ENCODE measurements at places on chromosomes 5 and 9.

DNA sequence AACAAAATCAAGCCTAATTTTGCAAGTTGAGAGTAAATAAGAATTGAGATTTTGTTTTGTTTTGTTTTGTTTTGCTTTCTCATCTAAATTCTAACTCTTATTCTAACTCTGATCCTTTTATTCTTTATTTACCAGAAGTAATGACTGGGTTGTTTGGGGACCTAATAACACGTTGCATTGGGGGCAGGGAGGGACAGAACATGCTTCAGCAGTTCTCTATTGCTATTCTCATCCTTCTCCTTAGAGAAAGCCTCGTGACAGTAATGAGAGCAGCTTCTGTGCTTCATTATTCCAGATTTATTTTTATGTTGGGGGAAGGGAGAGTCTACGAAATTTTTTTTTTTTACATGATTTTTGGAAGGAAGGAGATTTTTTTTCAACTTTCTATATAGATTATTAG lies 21.1 kb downstream of the CPEB4 start:
- H3K27me3 ChIP-seq: no peaks in the 10 kb centered on the region
- H3K4me3 ChIP-seq: no peak overlapping the region
- H3K4me1 ChIP-seq: no peaks in the 10 kb centered on the region
- no peak for DNase-seq

GRCh38 chr9:103669296-103669695 lies 424.8 kb upstream of the SMC2 start:
- H3K27me3 ChIP-seq: no peaks in the 10 kb centered on the region
- no peaks in the 10 kb centered on the region for H3K4me1 ChIP-seq

DNA sequence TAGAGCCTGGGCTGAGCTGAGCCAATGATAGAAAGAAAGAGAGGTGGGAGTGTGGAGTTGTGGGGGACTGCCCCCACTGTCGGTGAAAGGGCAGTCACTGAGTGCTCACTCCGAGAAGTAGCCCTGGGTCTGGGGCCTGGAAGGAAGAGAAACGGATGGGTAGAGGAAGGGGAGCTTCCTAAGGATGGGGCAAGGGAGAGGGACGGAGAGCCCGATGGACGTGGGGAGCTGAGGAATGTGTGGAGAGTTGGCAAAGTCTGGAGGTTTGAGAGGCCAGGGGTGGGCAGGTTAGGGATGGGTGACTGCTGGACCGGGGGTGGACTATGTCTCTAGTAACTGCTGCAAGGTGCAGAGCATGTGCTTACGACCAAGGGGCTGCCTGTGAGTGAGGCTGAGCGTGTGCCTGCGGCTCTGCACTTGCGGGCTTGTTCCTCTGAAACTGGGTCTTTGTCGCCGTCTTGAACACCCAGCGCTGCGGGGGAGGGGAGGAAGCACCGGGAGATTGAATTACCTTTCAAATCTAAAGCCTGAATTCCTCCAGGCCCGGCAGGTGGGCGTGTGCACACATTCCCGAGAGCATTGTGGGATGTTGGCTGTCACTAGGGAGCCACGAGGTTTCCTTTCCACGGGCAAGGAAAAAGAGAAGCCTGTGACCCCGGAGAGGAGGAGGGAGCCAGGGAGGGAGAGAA lies 76.4 kb upstream of the ARAP3 start:
- H3K27me3 ChIP-seq: peaks cover 22% of the 10 kb centered on the region
- H3K27ac ChIP-seq: no peak overlapping the region
- DNase-seq: no peak
- no peaks in the 10 kb centered on the region for H3K36me3 ChIP-seq

- H3K27ac ChIP-seq: peak overlapping the region; percentile 11
- H3K4me3 ChIP-seq: no peak overlapping the region
- peak; percentile 92 for DNase-seq
- H3K27me3 ChIP-seq: no peaks in the 10 kb centered on the region
- peaks cover 27% of the 10 kb centered on the region for H3K4me1 ChIP-seq
- peaks cover 12% of the 10 kb centered on the region for H3K36me3 ChIP-seq
Observed at GRCh38 chr5:140240987-140241706, 61.8 kb downstream of the PFDN1 start.

GRCh38 chr5:72452515-72453245 lies 54.5 kb downstream of the ZNF366 start:
- H3K36me3 ChIP-seq: no peaks in the 10 kb centered on the region
- H3K4me3 ChIP-seq: no peak overlapping the region
- no peaks in the 10 kb centered on the region for H3K27me3 ChIP-seq
- H3K27ac ChIP-seq: peak overlapping the region; percentile 81
- DNase-seq: no peak

GRCh38 chr9:101635473-101635872 lies 40.7 kb upstream of the PPP3R2 start:
- no peaks in the 10 kb centered on the region for H3K4me1 ChIP-seq
- H3K27me3 ChIP-seq: peaks cover 6% of the 10 kb centered on the region
- H3K27ac ChIP-seq: no peak overlapping the region
- H3K36me3 ChIP-seq: no peaks in the 10 kb centered on the region

- no peak overlapping the region for H3K4me3 ChIP-seq
- H3K36me3 ChIP-seq: no peaks in the 10 kb centered on the region
- peaks cover 33% of the 10 kb centered on the region for H3K4me1 ChIP-seq
- H3K27ac ChIP-seq: peak overlapping the region; percentile 89
- H3K27me3 ChIP-seq: no peaks in the 10 kb centered on the region
- DNase-seq: no peak
Observed at GRCh38 chr9:129486756-129487657, 133.9 kb downstream of the C9orf50 start.

DNA sequence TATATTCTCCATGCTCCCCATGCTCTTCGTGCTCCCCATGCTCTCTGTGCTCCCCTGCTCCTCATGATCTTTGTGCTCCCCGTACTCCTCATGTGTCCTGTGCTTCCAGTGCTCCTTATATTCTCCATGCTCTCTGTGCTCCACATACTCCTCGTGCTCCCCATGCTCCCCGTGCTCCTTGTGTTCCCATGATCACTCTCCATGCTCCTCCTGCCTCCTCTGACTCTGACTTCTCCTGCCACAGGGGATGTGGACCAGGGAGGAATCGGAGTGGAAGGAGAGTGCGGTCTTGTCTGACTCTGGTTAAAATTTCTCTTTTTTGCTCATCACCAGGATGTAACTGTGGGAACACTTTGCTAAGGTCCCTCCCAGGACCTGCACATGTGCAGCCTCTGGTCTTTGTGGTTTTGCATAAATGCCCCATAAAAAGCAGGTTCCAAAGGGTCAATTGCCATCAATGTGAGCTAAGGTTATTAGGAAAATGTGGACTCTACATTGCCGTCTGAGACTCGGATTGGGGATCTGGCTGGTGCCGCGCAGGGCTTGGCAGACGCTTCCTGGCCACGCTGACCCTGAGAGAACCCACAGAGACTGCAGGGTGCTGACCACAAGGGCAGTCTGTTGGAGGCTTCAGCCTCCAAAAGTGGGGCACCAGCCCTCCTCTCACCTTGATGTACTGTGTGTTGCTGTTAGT lies 52.5 kb downstream of the TRIP13 start:
- peaks cover 51% of the 10 kb centered on the region for H3K27me3 ChIP-seq
- no peaks in the 10 kb centered on the region for H3K36me3 ChIP-seq
- no peak for DNase-seq
- H3K27ac ChIP-seq: no peak overlapping the region
- H3K4me1 ChIP-seq: no peaks in the 10 kb centered on the region
- no peak overlapping the region for H3K4me3 ChIP-seq

DNA sequence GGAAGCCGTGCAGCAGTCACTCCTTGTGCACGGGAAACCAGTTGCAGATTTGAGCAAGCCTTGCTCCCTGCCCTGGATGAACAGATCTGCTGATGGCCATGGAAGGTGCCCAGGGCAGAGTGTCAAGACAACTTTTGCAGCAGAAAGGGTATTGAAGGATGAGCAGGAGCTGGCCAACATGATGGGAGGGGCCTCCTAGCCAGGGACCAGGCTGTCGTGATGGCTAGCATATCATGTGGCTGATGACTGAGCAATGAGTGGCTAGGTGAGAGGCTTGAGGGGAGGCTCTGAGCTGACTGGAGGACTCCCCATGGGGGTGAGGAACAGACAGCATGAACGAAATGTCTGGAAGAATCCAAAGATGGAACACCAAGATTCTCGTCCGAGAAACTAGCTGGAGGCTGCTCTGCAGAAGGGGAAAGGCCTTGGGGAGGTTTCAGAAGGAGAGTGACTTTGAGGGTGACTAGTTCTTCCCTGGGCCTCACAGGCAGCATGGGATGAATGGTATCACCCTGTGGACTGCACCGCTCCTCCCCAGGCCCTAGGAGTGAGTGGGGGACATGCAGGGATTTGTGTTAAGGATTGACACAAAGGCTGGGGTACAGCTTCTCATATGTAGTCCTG lies 18.5 kb downstream of the PPARGC1B start:
- H3K27me3 ChIP-seq: no peaks in the 10 kb centered on the region
- H3K4me1 ChIP-seq: peaks cover 29% of the 10 kb centered on the region
- H3K36me3 ChIP-seq: no peaks in the 10 kb centered on the region
- DNase-seq: peak; percentile 32

GRCh38 chr9:93575796-93576257 lies 557 bp upstream of the PHF2 start:
- H3K36me3 ChIP-seq: no peaks in the 10 kb centered on the region
- H3K27me3 ChIP-seq: no peaks in the 10 kb centered on the region
- no peak for DNase-seq
- H3K4me1 ChIP-seq: peaks cover 3% of the 10 kb centered on the region
- peak overlapping the region; percentile 99 for H3K4me3 ChIP-seq

- peaks cover 3% of the 10 kb centered on the region for H3K4me1 ChIP-seq
- peaks cover 5% of the 10 kb centered on the region for H3K36me3 ChIP-seq
- H3K27me3 ChIP-seq: no peaks in the 10 kb centered on the region
- no peak overlapping the region for H3K4me3 ChIP-seq
Observed at GRCh38 chr9:112278152-112278551, 55.3 kb downstream of the PTBP3 start.

GRCh38 chr5:132782101-132782500 lies 5.1 kb upstream of the SEPTIN8 start:
- H3K4me3 ChIP-seq: no peak overlapping the region
- DNase-seq: peak; percentile 23
- H3K4me1 ChIP-seq: peaks cover 14% of the 10 kb centered on the region

- no peaks in the 10 kb centered on the region for H3K27me3 ChIP-seq
- no peaks in the 10 kb centered on the region for H3K36me3 ChIP-seq
- no peak for DNase-seq
Observed at GRCh38 chr5:174801798-174802197, 77.4 kb downstream of the MSX2 start.

DNA sequence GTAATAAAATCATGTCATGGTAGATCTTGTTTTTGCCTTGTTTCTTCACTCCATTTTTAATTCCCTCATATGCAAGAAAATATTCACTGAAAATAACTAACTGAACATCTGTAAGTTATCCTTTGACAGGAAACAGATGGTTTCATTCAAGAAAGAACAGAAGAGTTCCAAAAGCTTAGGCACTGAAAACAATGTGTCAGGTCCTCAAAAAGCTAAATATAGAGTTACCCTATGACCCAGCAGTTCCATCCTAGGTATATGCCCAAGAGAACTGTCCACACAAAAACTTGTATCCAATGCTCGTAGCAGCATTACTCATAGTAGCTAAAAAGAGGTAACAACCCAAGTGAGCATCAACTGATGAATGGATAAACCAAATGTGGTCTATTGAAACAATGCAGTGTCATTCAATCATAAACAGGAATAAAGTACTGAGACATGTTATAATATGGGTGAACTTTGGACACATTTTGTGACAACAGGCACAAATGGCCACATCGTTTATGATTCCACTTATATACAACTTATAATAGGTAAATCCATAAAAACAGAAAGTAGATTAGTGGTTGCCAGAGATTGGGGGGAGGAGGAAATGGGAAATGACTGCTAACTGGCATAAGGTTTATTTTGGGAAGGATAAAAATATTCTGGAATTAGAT lies 231.0 kb downstream of the FRMD3 start:
- no peak overlapping the region for H3K4me3 ChIP-seq
- peaks cover 2% of the 10 kb centered on the region for H3K4me1 ChIP-seq
- no peak for DNase-seq
- no peaks in the 10 kb centered on the region for H3K27me3 ChIP-seq
- H3K27ac ChIP-seq: no peak overlapping the region
- H3K36me3 ChIP-seq: no peaks in the 10 kb centered on the region

GRCh38 chr9:112809351-112809848 lies 58.8 kb downstream of the SNX30 start:
- no peak overlapping the region for H3K4me3 ChIP-seq
- H3K27me3 ChIP-seq: no peaks in the 10 kb centered on the region
- H3K4me1 ChIP-seq: no peaks in the 10 kb centered on the region
- DNase-seq: no peak
- H3K27ac ChIP-seq: no peak overlapping the region
- no peaks in the 10 kb centered on the region for H3K36me3 ChIP-seq

DNA sequence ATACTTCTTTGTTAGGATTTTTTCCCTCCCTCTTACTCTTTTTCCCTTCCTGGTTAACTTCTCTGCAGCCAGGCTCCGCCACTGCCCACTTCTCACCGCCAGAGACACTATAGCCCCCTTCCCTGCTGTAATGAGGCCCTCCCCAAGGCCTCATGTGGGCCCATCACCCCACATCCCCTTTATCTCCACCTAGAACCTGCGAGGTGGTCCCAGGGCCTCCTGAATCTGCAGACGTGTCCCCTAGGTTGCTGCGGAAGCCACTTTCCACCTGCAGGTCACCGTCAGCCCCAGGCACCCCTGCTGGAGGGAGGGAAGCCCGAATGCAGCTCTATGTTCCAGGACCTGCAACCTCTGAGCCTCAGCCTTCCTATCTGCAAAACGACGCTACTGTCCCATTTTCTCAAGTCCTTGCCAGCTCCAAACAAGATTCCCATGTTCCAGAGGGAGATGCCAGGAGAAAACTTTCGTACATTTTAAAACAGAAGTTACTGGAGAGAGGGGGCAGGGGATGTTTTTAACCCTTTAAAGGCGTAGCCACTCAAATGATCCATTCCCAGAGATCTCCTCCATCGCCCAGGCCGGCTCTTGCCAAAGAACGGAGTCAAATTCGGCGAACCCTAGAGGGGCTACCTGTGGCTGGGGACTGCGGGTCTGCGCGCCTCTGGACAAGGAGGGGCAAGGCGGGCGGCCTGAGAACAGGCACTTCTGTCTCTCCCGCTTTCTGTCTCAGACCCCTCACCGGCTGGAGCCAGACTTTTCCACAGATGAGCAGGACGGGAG lies 929 bp downstream of the SH3PXD2B start:
- H3K4me1 ChIP-seq: peaks cover 21% of the 10 kb centered on the region
- peak; percentile 58 for DNase-seq
- peaks cover 16% of the 10 kb centered on the region for H3K36me3 ChIP-seq
- no peaks in the 10 kb centered on the region for H3K27me3 ChIP-seq
- H3K4me3 ChIP-seq: peak overlapping the region; percentile 93
- H3K27ac ChIP-seq: peak overlapping the region; percentile 66

DNA sequence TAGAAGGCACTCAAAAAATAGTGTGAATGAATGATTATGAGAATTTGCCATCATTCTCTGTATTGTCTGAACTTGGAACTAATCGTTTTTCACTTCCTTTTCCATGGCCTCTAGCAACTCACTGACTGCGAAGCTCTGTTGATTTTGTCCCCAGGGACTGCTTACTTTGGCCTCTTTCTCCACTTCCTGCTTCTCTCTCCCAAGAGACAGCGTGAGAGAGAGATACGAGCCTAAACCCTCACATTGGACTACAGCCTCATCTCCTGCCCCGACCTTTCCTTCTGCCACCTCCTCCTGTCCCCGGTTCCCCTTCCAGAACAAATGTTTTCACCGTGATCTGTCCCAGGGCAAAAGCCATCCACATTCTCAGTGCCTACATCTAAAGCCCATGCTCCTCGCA lies 300.8 kb upstream of the PANK3 start:
- no peaks in the 10 kb centered on the region for H3K27me3 ChIP-seq
- no peak overlapping the region for H3K27ac ChIP-seq
- no peak overlapping the region for H3K4me3 ChIP-seq
- H3K4me1 ChIP-seq: no peaks in the 10 kb centered on the region
- no peak for DNase-seq
- H3K36me3 ChIP-seq: no peaks in the 10 kb centered on the region
